ENCODE measurements at places on chromosomes 1 and 21. TPM values are rescaled to one million over a fixed set of nuclear protein-coding genes. Genes with fewer than 3 reads are reported as not detected.
A peak's percentile ranks its signal among the peaks of the same experiment; 100 is the strongest.

DNA sequence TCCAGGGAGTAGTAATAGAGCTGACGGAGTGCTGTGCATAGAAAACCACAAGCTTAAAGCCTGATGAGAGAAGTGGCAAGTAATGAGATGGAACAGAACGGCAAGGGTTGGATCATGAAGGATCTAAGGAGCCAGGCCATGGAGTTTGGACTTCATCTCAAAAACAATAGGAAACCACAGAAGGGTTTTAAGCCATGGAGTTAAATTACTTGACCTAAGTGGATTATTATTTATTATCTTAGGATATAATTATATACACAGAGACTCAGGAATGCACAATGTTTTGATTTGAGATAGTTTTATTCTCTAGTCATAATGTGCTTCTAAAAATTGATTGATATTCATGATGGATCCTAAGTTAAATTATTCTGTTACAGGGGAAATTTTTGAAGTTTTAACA, 242.4 kb downstream of the PLPP3 start:
- no peak for DNase-seq

The CD84 gene
- total RNA-seq, result not detected

The SPSB1 gene
- total RNA-seq, result 13.5 TPM

The RSPO1 gene
- total RNA-seq, result 0.22 TPM

- peak; percentile 49 for DNase-seq
These were observed 6.7 kb downstream of the TAGLN2 start for GRCh38 chr1:159918352-159919200.

- DNase-seq, result peak; percentile 83
These were observed 3.1 kb downstream of the RNF207 start for GRCh38 chr1:6208723-6209660.

GRCh38 chr1:89670163-89670562, 37.2 kb downstream of the LRRC8C start:
- peak; percentile 82 for DNase-seq

The MCOLN3 gene
- 0.51 TPM for total RNA-seq

DNA sequence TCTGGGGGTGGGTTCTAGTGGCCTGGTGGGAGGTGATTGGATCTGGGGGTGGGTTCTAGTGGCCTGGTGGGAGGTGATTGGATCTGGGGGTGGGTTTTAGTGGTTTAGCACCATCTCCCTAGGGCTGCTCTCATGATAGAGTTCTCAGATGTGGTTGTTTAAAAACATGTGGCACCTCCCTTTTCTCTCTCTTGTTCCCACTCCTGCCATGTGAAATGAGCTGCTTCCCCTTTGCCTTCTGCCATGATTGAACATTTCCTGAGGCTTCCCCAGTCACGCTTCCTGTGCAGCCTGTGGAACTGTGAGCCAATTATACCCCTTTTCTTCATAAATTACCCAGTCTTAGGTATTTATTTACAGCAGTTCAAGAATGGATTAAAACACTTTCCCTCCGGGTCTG, 327.3 kb upstream of the AJAP1 start:
- DNase-seq, result no peak

DNA sequence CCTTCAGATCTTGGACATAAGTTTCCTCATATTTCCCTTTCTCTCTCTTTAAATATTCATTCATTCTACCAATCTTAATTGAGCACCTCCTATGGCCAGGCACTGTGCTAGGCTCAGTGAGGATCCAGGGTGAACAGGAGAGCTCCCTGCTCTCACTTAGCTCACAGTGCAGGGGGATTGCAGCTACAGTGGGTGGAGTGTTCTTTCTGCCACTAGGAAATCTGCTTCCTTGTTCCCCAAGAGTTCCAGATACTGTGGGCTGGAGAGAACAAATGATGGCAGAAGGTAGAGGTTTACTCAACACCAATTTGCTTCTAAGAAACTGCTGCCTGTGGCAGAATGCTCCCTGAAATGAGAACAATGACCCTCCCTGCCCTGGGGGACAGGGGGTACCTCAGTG, 5.1 kb upstream of the FABP3 start:
- no peak for DNase-seq

DNA sequence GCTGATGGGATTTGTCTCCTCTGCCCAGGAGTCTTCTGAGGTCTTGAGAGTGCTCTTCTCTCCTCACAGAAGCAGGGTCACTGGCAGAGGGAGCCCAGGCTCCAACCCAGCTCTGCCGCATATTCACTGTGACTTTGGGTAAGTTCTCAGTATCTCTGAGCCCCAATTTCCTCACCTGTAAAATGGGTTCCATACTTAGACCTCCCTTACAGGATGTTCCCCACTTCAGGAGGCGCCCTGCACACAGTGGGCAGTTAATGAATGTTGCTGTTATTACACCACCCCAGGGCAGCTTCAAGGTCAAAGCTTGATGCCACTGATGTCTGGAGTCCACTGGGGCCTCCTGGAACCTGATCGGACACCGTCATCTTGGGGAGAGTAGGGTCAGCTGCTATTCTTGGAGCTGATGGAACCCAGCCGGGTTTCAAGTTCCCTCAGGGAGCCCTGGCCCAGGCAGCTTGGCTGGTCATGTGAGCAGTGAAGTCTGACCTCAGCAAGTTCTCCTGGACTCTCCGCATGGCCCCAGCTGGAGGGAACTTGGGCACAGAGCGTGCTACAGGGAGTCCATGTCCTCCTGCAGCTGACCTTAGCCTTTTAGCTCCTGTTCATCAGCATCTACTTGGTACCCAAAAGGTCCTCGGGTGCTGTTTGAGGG, 21.8 kb downstream of the COA7 start:
- DNase-seq, result no peak

DNA sequence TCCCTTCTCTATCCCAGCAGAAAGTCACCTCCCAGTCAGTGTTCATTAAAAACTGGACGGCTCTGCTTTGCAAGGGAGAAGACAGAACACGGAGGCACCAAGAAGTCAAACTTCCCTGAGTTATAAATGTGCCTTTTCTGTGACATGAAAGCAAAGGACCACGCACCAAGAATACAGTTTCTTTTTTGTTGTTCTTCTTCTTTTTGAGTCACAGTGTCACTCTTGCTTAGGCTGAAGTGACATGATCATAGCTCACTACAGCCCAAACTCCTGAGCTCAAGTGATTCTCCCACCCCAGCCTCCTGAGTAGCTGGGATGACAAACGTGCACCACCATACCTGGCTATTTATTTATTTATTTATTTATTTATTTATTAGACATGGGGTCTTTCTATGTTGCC, 22.7 kb downstream of the GLUL start:
- DNase-seq, result no peak

The LAMB3 gene
- total RNA-seq, result 6.8 TPM

DNA sequence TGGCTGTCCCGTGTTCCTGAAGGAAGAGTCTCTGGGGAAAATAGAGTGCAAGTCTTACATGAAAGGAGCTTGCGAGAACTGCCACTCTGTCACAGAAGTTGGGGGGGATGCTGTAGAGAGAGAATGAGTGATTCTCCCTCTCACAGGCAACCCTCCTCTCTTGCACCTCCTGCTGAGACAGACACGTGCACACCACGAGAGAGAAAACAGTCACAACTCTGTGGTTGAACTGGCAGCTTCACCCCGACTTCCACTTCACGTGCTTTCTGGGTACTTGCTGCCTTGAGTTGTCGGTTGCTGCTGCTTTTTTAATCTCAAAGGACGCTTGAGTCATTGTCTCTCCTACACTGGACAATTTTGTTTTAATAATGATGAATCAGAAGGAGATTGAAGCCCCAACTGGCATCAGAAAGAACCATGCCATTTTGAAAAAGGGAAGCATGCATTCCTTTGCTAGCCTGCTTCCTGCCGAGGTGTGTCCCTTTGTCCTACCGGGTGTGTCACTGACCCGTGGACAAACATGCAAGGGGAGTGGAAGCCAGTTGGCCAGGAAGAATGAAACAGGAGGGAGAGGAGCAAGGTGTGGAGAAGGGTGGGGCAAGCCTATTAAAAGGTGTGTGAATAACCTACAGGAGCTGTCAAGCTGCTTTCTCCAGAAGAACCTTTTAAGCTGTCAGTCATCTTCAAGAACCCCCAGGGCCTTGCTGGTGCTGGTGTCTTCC, 164.2 kb downstream of the CACNA1E start:
- DNase-seq, result peak; percentile 21

- no peak for DNase-seq
These were observed 154.5 kb downstream of the DENND1B start for GRCh38 chr1:197620714-197621163.

GRCh38 chr21:27511233-27511632, 544.3 kb upstream of the ADAMTS5 start:
- DNase-seq, result no peak

GRCh38 chr1:60090655-60091054, 17.1 kb upstream of the C1orf87 start:
- DNase-seq, result no peak

DNA sequence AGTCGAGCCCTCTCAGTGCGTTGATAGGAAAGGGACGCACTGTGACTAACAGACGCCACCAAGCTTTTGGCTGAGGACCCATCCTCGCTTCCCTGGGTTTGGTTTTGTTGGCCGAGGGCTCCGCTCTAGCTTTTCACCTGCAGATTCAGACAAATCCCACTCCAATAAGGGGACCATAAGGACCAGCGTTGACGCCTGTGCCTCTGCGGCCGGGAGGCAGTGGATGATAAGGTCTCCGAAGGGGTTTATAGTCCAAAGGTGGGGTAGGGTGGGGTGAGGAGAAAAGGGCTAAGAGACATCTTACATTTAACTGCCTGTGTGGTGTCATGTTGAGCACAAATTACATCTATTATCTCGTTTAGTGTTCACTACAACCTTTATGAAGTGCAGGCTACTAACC, 760 bp downstream of the PEX14 start:
- DNase-seq, result no peak

The VHLL gene
- not detected for total RNA-seq

- DNase-seq, result no peak
These were observed 91.8 kb downstream of the CHD1L start for GRCh38 chr1:147334292-147334691.

The RNU1-2 gene
- not detected for total RNA-seq

DNA sequence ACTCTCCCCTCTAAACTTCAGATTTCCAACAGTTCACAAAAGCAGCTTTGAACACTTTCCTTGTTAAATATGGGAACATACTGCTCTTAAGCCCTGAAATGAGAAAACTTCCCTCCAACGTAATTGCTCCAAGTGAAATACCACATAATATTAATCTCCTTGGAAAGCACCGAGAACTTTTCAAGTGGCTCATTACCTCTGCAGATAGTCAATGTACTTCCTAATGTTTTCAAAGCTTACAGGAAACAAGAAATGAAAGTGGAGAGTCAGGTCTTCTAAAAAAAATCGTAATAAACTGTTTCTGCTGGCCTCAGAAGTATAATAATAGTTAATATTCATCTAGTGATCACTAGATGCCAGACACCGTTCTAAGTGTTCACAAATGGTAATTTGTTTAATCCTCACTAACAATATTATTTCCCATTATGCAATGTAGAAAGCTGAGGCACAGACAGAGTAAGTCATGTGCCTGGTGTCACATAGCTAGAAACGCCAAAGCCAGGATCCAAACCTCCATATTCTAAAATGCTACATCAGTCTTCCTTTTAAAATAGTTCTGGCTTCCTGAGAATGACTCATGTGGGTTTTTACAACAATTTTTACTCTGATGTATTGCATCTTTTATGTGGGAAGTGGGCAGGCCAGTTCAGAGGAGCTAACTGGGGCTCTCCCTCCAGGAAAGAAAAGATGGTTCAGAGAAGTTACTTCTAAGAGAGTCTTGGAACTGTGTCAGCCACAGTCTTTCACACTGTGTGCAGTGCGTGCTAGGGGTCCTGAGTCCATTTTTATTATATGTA, 177.2 kb downstream of the PLPPR4 start:
- DNase-seq, result peak; percentile 74

The ADGRB2 gene
- total RNA-seq, result 3.9 TPM

All from GM23248 (cell line).